Activated T-cell treated with anti-CD3 and anti-CD28 coated beads, Interleukin-2, amount 50 U/mL, for 4 hours (primary cell): ENCODE measurements at places on chromosomes 4 and X. TPM values are rescaled to one million over a fixed set of nuclear protein-coding genes. Genes with fewer than 3 reads are reported as not detected.

GRCh38 chr4:19983072-19983471 lies 268.6 kb upstream of the SLIT2 start:
- DNase-seq = no peak

DNA sequence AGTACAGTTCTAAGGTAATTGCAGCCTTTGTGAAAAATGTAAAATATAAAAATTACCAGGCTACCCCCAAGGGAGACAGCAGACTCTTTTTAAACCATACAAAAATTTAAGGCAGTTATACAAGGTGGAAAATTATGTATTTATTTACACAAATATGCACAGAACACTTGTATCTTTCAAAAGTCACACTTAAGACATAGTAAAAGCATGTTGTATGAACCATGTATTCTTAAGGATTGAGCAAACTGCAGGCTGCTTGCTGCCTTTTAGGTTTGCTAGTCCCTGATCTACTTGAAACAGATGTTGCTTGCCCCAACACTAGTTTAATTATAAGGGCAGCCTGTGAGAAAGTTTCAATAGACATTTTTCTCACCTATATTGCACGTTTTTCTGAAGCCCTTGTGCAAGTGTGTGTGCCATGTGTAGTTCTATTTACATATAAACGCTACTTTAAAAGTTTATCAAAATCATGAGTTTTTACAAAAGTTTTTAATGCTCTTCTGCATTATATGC lies 72.8 kb downstream of the PRSS12 start:
- no peak for DNase-seq

DNA sequence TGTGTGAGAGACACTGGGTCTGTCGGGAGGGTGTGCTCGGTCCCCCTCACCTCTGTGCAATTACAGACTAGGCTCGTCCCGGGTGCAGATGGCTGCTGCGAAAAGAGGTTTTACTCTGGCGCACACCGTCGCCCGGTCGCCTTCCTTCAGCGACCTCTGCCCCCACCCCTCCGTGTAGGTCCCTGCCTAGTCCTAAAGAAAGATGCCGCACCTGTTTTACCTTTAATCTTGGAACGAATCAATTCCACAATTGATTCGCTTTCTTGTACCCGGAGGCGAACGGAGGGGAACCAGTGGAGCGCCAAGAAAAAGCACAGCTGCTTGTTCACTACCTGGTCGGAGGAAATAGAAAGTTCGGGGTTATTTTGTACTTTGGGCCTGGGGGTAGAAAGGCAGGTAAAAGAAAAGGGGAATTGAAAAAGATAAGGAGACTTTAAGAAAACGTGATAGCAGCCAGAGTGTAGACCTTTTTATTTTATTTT lies 1.2 kb downstream of the NPNT start:
- DNase-seq = no peak

DNA sequence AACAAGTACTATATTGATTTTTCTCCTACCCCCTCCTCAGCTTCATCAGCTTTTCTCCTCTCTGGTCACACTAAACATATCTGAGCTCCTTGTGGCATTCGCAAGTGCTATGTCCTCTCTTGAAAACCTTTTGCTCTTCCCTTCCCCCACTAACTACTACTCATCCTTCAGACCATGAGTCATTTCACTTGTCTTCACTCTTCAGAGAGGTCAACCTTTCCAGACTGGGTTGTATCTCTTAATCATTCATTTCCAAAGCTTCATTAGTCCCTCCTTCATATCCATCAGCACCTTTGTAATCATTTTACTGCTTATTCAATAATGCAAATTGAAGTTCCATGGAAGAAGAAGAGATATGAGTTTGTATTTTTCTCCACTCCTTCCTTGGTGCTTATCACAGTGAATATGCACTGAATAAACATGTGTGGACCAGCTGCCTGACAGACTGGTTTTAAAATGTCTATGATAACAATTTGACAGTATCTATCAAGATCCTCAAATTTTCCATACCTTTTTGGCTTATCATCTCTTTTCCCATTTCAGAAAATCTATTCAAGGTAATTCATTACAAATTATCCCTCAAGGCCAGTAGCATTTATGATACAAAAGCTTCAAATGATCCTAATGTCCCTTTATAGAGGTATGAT lies 28.4 kb downstream of the DDX60L start:
- DNase-seq = no peak

DNA sequence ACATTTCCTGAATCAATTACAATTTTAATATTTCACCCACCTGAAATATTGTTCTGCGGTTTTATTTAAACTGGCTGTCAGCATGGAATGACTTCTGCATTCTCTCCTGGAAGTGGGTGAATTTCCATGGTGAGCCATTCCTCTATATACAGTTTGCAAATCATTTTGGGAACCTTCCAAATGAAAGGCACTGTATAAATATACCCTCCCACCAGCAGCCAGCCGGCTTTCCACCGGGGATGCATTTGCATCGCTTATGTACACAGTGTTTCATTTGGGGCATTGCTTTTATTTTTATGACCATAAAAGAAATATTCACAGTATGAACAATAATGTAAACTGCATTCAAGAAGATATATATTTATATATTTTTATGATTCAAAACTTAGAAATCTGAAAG lies 4.7 kb upstream of the IL1RAPL1 start:
- no peak for DNase-seq

DNA sequence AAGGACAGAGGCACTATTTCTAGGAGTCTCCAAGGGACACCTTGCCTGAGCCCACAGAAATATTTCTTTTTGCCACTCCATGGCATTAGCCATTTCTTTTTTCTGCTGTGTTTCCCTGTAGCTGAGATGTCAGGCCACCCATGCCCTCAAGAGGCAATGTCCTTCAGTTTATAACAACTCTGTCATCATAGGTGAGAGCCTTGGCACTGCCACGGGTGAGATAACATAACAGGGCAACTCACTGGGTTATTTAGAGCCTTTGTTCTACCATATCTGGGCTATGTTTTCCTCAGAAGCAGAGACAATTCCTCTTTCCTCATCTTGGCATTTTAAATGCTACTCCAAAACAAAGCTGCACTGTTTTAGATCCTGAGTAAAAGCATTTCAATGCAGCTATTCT lies 99.9 kb upstream of the MAOA start:
- no peak for DNase-seq

DNA sequence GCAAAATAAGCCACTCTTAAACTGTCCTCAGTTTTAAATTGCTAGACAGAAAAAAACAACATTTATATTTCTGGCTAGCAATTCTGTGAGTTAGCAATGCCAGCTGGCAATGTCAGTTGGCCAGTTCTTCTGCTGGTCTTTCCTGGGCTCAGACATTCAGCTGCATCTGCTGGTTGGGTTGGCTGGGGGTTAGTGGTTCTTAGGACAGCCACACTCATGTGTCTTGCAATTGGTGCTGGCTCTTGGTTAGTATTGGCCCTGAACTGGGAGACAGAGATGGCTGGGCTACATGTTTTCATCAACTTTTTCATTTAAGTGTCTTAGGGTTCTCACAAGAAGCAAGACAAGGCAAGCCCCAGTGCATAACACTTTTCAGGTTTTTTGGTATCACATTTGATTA lies 48.0 kb upstream of the PDLIM5 start:
- DNase-seq = no peak

DNA sequence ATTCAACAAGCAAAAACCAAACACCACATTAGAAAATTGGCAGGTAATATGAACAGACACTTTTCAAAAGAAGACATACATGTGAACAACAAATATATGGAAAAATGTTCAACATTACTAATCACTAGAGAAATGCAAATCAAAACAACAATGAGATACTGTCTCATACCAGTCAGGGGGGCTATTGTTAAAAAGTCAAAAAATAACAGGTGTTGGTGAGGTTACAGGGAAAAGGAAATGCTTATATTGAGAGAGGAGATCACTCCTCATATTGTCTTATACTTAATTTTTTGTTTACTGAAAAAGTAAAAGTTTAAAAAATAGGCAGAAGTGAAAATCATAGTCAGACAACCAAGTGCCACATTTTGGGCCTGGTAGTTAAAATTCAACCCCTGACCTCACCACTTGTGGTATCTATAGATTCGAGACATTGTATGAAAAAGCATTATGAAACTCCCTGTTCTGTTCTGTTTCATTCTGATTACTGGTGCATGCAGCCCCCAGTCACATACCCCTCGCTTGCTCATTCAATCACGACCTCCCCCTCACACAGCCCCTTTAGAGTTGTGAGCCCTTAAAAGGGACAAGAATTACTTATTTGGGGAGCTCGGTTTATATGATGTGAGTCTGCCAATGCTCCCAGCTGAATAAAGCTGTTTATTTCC lies 153.7 kb upstream of the FGF16 start:
- DNase-seq = no peak

- DNase-seq = no peak
Measured at GRCh38 chrX:99398545-99398944, 1011.5 kb downstream of the PCDH19 start.

DNA sequence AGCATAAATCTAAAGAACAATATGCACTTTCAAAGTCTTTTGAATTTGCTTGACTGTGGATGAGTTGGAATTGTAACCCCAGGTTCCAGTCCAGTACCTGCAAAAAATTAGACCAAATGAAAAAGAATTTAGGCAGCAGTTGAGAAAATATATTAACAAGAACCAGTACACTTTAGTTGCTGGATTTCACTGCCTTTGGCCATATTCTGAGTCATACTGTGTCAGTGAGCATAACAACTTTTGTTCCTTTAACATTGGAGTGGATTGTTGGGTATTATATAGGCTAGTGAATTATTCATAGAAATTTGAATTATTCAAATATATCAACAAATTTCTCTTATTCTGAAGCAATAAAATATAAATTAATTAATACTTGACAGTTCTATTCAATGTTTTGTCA lies 101.5 kb upstream of the SMAD1 start:
- DNase-seq = no peak

DNA sequence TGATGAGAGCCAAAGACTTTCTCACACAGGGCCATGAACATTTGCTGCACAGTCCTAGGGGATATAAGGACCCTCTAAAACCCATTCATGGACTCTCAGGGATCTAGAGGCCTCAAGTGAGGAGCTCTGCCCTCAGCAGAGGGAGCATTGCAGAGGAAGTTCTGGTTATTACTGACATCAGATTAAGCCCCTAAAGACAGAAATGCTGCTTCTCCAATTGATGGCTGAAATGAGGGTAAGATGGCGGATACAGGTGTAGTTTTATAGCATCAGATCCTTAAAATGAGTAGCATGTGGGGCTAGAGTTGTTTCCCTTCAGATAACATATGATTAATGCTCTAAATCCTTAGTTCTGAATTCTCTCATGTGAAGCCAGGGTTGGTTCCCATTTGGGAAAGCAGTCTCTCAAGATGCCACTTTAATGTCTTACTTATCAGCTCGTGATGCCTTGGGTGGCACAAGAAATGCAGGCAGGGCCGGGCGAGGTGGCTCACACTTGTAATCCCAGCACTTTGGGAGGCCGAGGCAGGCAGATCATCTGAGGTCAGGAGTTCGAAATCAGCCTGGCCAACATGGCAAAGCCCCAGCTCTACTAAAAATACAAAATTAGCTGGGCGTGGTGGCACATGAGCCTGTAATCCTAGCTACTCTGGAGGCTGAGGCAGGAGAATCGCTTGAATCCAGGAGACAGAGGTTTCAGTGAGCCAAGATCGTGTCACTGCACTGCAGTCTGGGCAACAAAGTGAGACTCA lies 7.9 kb downstream of the RHOH start:
- DNase-seq = no peak

DNA sequence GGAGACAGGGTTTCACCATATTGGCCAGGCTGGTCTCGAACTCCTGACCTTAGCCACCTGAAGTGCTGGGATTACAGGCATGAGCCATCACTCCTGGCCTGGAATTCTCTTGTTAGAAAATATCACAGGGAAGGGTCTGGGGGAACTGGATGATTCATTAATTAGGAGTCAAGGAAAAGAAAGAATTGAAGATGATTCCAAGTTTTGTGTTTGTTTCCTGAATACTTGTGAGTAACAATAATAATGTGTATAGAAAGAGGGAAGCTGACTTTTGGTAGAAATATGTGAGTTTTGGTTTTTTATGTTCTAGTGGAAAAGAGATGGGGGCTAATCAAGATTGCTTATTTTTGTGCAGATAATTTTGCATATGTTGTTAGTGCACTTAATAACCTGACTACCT lies 77.3 kb upstream of the CLNK start:
- DNase-seq = no peak

- no peak for DNase-seq
Measured at GRCh38 chr4:160213366-160213765, 1110.5 kb downstream of the RAPGEF2 start.

DNA sequence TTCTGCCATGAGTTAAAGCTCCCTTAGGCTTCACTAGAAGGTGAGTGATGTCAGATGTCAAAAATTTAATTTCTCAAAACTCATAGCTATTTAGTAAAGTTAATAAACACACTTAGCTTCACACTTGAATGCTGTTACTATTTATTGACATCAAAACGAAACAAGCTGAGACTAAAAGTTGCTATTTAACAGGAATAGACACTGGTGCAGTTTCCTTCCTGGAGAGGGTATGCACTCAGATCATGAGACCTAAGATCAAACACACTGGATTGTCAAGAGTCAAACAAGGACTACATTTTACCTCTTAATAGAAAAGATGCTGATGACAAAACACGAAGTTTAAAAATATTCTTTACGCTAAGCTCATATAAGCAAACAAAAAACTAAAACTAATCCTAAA lies 18.9 kb downstream of the UPF3B start:
- no peak for DNase-seq

- DNase-seq = no peak
Measured at GRCh38 chr4:48709901-48710300, 70.2 kb downstream of the FRYL start.

- DNase-seq = no peak
Measured at GRCh38 chrX:2541603-2542002, 40.8 kb upstream of the DHRSX start.

- DNase-seq = no peak
Measured at GRCh38 chrX:100939333-100939732, 10.6 kb upstream of the XKRX start.

GRCh38 chr4:93764639-93765246 lies 63.8 kb upstream of the ATOH1 start:
- DNase-seq = no peak

GRCh38 chr4:126267689-126268088 lies 952.9 kb downstream of the FAT4 start:
- DNase-seq = no peak

The VCX3B gene
- not detected for total RNA-seq

The LONRF3 gene
- 5.8 TPM for total RNA-seq

The SLC25A5 gene
- 671 TPM for total RNA-seq

The GAGE2A gene
- 0.48 TPM for total RNA-seq

The TRAM1L1 gene
- not detected for total RNA-seq

The GRID2 gene
- 0.22 TPM for total RNA-seq

The CDKL5 gene
- 0.83 TPM for total RNA-seq

The SRPK3 gene
- total RNA-seq = not detected

The GLRA3 gene
- not detected for total RNA-seq

The NSUN7 gene
- total RNA-seq = not detected
